ENCODE measurements at places on chromosomes 5 and 9. TPM values are rescaled to one million over a fixed set of nuclear protein-coding genes. Genes with fewer than 3 reads are reported as not detected.
A peak's percentile ranks its signal among the peaks of the same experiment; 100 is the strongest.

DNA sequence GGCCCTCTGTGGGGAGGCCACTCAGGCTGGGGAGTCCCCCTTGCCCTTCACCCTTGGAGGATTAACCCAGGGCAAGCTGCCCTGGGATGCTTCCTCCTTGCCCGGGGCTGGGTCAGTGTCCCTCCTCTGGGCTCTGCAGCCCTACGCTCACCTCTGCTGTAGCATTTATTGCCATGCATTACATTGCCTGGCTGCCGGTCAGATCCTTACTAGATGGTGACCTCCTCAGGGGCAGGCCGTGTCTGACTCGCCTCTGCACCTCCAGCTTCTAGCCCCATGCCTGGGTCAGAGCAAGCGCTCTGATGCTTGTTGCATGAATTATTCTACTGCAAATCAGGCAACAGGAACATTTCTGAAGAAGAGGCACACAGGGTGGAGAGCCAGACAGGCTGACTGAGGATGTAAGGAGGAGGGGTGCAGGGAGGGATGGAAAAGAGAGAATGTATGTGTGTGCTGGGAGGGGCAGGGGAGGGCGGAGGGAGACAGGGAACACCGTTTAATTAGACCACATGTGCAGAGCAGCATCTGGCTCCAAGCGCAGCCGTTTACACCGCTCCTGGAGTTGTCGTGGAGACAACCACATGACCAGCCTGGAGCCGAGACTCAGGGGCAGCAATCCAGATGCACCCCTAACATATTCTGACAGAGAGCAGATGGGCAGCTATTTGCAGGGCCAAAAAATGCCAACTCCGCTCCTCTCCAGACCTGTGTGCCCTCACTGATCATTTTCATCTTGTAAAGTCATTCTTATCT is 117.0 kb downstream of the CRB2 start:
- DNase-seq: no peak

GRCh38 chr5:9707732-9708462 is 77.7 kb upstream of the TAS2R1 start:
- no peak for DNase-seq

GRCh38 chr9:97744710-97745708 is 47.9 kb upstream of the XPA start:
- peak; percentile 7 for DNase-seq

GRCh38 chr9:19113964-19114679 is 11.4 kb upstream of the HAUS6 start:
- DNase-seq: no peak

Gene KCNN2
- total RNA-seq: 0.07 TPM

DNA sequence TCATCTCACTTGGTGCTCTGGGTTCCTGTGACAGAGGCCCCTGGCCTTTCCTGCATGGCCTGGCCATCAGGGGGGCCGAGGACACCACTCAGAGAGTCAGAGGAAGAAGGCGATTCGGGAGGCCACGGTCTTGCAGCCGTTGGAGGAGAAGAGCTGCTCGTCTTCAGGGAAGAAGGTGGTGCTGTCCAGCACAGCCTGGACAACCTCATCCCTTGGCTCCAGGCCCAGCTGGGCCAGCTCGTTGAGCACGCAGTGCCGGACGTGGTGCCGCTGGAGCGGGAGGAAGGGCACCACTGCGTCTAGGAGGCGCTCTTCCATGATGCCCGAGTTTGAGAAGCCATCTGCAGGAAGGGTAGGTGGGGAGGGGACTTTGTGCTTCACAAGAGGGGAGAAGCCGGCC is 3.2 kb downstream of the TOR2A start:
- DNase-seq: no peak

DNA sequence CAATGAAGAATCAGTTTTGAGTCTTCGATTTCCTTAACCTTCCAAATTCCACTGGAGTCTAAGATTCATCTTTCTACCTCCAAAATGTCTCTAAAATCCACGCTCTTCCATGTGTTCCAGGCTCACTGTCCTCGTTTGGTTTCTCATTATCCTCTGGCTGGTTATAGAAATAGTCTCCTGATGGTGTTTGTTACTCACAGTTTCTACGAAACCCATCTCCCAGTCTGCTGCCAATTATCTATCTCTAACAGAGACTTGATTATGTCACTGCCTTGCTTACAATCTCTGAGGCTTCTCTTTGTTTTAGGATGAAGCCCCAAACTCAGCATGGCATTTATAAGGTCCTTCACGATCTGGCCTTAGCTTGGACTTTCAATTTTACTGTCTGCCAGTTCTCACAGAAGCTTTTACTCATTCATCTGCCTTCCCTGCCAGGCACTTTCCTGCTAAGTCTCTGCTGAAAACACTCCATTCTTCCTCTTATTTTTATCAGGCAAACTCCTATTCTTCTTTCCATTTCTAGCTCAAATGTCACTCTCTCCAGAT is 339.6 kb upstream of the SGCD start:
- no peak for DNase-seq

Gene NR4A3
- total RNA-seq: 0.98 TPM

Measured in PC-3 (cell line).